ENCODE measurements at places on chromosomes 3 and 15.

- no peak for DNase-seq
Observed at GRCh38 chr3:149464542-149465328, 9.8 kb upstream of the TM4SF4 start.

DNA sequence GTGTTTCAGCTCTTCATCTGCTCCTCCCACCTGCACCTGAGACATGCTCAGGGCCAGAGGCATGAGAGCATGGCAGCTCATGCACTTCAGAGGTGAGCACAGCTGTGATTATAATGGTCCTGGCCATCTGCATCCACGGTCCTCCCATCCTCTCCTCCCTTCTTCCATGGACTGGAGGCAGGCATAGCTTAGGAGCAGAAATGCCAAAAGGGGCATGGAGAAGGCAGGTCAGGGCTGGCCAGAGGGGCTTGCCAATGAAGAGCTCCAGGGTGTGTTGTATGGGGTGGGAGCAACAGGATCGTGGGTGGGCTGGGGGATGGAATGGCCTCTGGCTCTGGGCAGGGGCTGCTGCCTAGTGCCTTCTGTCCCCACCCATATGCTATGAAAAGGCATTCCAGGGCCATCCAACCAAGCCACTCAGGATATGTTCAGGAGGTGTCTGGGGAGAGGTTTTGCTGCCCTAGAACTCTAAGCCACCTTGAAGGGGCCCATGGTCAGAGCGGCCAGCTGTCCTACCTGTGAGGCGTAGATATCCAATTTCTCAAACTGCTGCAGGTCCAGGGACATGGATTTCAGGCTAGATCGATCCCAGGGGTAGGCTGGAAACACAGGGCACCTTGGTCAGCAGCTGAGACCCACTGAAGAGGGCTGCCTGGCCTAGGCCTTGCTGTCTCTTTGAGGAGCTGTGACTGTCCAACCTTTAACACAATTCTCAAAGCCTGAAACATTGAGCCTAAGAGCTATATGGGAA, 26.1 kb downstream of the KY start:
- no peak for DNase-seq

DNA sequence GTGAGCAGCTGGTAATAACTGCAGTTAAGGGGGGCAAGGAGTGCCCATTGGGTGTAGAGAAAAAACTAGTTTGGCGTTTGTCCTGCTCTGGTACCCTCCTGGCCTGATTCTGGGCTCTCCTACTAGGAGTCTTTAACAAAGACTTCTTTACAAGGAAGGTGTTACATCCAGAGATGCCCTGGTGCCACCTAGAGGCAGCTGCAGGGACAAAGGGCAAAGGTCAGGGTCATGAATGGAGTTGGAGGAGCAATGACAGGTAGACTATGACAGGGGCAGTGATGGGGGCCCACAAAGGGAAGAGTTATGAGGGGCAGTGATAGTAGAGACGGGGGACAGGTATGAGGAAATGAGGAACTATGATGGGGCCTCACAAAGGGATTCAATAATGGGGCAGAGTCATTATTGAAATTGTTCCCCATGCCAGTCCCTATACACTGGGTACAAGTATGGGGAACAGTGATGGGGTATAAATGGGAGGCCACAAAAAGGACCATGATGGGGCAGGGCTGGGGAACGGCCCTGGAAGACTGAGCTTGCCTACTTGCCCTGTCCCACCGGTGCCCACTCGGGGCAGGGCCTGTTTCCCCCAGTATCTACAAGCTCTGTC, 7.9 kb downstream of the CCDC71 start:
- peak; percentile 54 for DNase-seq

- DNase-seq: no peak
Observed at GRCh38 chr3:187821616-187822317, 76.5 kb upstream of the BCL6 start.

DNA sequence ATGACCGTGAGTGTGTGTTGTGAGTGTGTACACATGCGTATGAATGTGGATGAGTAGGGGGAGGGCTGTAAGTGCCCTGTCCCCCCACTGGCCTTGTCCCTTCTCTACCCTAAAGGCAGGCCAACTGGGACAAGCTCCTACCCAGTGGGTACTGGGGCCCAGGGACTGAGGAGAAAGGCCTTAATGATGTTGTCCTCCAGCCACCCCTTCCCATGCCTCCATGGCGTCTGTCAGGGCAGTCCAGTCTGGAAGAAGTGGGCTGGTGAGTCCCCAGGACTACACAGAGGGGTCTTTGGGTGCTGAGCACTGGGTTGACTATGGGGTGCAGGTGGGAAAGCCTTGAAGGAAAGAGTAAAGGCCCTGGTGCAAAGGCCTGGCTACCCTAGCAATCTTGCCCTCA, 16.9 kb upstream of the CORO2B start:
- DNase-seq: no peak

- DNase-seq: no peak
Observed at GRCh38 chr15:43126356-43126755, 7.0 kb upstream of the TMEM62 start.

DNA sequence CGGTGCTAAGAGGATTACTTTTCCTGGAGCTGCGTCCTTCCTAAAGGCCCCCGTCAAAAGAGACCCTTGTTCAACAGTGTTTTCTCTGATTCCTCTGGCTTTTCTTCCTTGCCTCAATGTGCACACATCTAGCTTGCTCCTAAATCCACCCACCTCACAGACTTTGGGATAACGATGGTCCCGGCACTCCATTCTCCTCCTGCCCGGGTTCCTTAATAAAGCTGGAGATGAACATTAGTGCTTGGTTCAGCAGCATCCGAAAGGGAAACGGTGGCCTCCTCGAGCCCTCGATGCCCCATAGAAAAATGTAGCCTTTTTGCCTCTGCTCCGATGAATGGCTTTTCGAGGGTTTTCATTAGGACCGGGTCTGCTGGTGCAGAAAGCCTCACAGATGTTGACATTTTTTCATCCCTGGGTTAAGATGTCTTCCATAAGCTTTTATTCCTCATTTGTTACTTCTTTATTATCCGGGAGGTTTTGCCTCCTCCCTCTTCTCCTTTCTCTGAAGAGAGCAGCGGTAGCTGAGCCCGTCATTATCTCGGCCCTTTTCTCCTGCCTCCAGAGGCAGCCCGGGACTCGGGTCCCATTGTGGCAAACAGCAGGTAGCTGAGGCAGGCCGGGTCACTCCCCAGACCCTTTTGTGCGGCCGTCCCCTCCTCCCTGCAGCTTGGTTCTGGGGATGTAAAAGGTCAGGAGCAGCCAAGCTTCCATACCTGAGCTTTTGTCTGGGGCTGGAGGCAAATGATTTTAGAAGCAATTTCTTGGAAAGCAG, 64.6 kb downstream of the CPN2 start:
- no peak for DNase-seq

DNA sequence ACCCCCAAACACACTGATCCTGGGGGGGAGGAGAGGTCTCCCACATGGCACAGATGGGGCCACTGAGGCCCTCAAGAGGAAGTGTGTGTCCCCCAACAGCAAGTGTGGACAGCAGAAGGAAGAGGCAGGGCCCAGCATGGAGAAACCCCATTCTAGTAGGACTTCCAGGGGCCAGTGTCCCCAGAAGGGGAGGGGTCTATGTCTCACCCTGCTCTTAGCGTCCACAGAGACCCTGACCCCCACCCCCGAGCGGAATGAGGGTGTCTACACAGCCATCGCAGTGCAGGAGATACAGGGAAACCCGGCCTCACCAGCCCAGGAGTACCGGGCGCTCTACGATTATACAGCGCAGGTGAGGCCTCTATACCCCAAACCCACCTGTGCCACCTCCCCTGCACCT, 35.3 kb downstream of the TSPAN3 start:
- peak; percentile 27 for DNase-seq

DNA sequence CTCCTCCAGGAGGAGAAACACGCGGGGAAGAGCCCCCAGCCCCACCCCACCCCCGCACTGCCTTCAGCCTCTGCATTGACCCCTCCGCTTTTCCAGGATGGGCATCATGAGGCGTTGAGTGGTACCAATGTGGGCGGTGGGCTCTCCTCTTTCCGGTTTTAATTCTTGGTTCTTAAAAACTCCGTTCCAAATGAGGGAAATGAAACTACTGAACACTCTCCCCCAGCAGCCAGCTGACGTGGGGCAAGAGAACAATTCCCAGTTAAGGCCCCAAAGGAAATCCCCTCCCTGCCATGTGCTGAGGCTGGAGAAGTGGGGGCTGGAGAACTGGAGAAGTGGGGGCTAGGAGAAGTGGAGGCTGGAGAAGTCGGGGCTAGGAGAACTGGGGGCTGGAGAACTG, 5.3 kb upstream of the NRROS start:
- DNase-seq: no peak

DNA sequence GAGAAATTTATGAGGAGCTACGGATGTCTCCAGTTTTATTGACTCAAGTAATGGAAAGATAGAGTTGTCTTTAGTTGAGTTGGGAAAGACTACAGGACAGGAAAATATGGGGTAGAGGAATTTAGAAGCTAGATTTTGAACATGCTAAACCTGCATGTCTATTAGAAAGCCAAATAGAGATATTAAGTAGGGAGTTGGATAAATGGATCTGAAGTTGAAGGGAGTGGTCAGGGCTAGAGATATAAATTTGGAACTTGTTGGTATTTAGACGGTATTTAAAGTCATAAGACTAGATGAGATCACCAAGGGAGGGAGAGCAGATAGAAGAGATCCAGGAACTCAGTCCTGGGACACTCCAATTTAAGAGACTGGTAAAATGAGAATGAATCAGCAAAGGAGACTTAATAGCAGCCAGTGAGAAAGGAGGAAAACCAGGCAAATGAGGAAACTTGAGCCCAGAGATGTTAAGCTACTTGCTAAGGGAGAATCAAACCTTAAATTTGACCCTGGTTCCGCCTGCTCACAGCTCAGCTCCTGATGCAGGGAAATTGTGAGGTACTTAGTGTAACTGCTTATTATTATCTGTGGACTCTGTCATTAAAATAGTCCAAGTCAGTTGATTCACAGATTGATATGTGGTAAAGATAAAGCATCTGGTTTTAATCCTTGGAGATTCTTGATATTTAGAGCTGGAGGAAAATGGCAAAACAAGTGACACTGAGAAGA, 35.8 kb downstream of the ABI3BP start:
- no peak for DNase-seq

DNA sequence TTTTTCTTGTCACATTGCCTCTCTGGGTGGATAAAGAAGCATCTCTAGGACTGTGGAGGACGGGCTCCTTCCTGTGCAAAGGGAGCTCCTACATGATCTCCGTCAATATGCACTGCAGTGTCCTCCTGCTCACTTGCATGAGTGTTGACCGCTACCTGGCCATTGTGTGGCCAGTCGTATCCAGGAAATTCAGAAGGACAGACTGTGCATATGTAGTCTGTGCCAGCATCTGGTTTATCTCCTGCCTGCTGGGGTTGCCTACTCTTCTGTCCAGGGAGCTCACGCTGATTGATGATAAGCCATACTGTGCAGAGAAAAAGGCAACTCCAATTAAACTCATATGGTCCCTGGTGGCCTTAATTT, 478 bp downstream of the GPR15 start:
- peak; percentile 22 for DNase-seq

DNA sequence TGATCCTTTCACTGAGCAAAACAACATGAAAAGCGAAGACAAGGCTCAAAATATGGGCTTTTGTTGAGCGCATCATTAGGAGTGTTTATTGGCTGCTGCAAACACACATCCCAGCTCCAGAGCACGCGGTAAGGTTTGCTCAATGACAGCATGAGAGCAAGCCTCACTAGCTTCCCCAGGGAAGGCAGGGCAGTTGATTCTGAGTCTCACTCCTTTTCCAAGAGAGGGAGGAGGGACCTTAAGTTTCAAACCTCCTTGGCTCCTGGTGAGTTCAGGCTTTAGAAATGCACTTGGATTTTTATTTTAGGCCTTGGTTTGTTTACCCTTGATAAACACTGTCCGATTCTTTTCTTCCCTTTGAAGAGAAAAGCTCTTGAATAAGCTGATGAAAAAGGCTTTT, 69.1 kb upstream of the CACNA2D3 start:
- DNase-seq: no peak

GRCh38 chr15:99997112-99997651, 263.9 kb upstream of the LYSMD4 start:
- DNase-seq: peak; percentile 83

DNA sequence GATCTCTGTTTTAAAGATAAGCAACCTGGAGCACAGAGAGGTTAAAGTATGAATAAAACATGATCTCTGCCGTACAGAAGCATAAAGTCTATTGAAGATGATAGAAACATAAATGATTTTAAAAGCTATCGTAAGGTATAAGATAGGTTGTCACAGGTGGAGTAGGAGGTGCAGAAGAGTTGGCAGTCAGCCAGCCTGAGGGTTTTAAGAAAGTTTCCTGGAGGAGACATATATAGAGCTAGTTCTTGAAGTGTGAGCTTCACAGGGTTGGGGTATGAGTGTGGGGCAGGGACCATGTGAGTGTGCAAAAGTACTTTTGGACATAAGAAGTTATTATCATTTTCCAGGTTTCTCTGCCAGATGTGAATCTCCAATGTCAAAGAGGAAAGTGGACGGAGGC, 3.9 kb upstream of the FGF12 start:
- no peak for DNase-seq

DNA sequence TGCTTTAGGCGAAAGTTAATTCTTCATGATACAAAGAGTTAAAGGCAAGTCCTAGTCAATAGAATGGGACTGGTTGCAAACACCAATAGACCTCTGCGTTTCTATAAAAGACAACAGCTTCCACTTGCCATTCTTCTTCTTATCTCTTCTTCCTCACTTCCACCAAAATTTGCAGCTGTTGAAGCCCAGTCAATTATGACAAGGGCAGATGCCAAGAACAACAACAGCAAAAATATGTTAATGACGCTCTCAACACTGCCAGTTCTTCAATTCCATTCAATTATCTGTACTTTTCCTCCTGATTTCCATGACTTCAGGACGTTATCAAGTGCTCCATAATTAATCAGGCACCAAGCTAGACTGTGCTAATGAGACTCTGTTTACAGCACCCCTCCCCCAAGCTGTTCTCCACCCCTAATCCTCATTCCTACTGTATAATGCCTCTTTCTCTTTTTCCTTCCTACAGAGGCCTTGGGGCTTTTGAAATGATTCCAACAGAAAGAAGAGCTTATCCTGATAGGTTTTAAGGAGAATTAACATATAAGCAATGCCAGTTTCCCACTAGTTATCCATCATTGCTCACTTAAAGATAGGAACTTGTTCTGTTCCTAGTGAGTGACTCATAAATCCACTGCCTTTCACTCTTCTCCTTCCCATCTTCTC, 1160.5 kb downstream of the IGSF11 start:
- no peak for DNase-seq

- no peak for DNase-seq
Observed at GRCh38 chr3:14413381-14414071, 11.1 kb downstream of the SLC6A6 start.

GRCh38 chr3:27454914-27455313, 29.3 kb downstream of the SLC4A7 start:
- no peak for DNase-seq
